Eye (tissue), 1 donor: ENCODE measurements at places on chromosomes 2 and 18.

DNA sequence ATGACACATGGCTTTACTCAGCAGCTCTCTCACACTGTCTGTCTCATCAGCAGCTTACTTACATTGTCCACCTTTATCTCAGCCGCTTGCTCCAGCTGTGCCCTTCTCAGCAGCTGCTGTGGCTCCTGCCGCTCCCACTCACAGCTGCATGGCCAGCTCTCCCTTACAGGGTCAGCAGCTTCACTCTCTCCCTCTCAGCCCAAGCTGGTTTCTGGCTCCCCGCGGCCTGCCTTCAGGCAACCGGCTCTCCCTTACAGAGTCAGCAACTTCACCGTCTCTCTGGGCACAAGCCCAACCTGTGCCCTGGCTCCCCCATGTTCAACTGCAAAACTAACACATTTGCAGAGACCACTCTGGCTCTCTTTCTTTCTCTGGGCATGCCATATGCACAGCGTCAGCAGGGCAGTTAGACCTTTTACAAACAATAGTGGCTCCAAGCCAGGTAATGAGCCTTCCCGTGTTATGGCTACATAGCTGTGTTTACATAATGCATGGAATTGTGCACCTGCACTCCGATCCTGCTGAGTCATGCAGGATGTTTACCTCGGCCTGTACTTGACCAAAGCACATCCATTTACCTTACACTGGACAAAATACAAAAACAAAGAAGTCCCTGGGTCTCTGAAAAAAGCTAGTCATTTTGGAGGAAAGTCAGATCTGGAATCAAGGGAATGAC lies 167.3 kb downstream of the DOK6 start:
- no peak for DNase-seq

- no peak for DNase-seq
Observed at GRCh38 chr2:16272038-16272788, 331.9 kb downstream of the MYCN start.

- no peak for DNase-seq
Observed at GRCh38 chr2:71492112-71492511, 38.8 kb downstream of the DYSF start.

- DNase-seq = peak; percentile 94
Observed at GRCh38 chr2:217248312-217248935, 388.6 kb upstream of the TNP1 start.

GRCh38 chr2:27282892-27283291 lies 663 bp downstream of the TRIM54 start:
- DNase-seq = no peak

- DNase-seq = no peak
Observed at GRCh38 chr2:181553244-181553643, 96.1 kb downstream of the ITGA4 start.

DNA sequence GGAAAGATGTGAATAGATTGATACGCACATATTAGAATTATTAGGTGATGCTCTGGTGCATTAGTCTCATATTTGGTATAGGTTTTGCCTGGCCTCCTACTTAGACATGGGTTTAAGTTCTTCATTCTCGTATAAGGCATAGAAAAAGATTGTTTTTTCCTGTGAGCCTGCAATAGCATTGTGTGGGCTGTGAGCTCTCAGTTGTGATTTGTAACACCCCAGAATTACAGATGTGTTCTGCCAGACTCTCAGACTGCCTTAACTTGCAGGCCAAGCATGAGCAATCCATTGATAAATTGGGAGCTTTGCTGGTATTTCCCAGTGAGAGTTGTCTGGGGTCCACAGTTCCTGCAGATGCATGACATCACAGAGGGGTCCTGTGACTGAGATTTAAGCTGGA lies 95.7 kb downstream of the MAPRE2 start:
- DNase-seq = no peak

- no peak for DNase-seq
Observed at GRCh38 chr2:29009711-29010677, 28.9 kb downstream of the TOGARAM2 start.

DNA sequence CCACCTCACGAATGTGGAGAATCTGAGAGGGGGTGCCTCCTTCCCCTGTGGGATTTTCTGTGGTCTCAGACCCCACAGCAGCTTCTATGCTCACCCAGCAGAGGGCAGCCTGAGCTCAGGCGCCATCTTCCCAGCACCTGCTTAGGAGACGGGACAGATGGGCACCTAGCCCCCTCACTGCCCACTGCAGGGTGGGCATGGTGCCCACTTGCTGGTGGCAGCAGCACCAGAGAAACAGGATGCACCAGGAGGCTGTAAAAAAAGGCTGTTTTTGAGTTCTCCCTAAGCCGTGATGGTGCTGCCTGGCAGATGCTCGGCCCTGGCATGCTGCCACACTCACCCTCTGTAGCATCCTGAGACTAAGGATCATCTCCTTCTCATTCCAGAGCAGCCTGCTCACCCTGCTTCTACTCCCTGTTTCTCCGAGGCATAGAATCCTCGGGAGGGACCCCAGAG lies 19.1 kb upstream of the SLC20A1 start:
- peak; percentile 63 for DNase-seq

GRCh38 chr2:235295831-235296230 lies 198.0 kb upstream of the AGAP1 start:
- DNase-seq = no peak

GRCh38 chr2:178066890-178067669 lies 5.5 kb downstream of the PDE11A start:
- DNase-seq = no peak

- no peak for DNase-seq
Observed at GRCh38 chr2:236073867-236074655, 94.1 kb downstream of the GBX2 start.

GRCh38 chr2:223886726-223887125 lies 49.3 kb upstream of the AP1S3 start:
- DNase-seq = no peak

DNA sequence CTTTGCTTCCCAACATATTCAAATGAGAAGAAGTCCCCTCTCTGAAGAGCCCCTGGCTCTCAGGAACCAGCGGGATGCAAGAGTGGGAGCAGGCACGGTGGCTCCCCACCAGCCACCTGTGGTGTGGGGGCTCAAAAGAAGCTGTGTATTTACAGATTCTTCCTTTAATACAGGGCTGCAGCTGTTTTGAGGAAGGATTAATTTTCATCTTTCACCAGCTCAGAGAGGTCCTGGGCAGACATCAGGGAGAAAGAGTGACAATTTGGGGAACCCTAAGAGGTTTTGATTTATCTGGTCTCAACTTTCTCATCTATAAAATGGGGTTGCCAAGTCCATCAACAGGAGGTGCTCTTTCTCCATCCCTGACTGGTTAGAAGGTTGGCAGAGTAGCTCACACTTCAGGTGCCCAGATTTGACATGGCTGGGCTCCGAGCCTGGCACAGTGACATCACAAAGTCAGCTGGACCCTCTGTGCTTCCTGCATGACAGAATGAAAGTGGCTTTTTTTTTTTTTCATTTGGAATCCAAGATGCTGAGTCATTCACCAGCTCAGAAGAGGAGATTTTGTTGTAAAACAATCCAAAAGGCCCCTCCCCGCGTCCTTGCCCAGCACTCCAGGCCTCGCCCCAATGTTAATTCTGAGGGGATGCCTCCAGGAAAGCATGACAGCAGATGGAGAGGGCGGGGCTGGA lies 15.5 kb upstream of the SIX2 start:
- DNase-seq = no peak

GRCh38 chr2:127406454-127406853 lies 11.8 kb upstream of the PROC start:
- DNase-seq = no peak

- peak; percentile 80 for DNase-seq
Observed at GRCh38 chr18:21241301-21242048, 557 bp upstream of the GREB1L start.

DNA sequence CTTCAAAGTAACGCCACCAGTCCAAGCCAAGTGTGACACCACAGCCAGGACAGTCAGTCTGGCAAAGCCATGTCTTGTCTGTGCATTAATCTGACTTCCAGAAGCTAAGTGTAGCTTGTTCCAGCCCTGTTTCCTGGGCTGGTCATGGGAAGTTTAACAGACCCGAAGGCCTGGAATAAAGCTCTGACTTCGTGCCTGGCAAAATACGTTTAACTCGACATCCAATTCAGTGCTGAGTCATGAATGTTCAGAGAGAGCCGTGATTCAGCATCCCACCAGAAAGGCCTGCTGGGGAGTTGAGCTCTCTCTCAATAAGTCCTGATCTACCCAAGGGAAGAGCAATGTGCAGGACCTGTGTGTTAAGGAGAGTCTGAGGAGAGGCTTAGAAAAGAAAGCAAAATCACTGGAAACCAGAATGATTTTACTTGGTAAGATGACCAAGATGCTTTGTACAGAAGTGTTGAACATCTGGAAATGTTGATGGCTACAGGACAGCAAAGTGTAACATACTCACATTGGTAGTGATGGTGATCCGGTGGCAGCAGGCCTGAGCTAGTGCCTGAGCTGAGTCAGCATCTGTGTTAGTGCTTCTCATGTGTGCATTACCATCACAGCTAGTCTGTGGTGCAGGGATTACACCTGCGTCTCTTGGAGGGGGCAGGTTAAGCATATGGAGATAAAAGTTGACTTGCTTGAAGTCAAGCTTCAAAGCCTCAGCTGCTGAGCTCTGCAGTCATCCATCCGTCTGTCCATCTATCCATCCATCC lies 743.7 kb upstream of the HS6ST1 start:
- DNase-seq = no peak

GRCh38 chr2:95345081-95345562 lies 48.0 kb downstream of the KCNIP3 start:
- DNase-seq = no peak

GRCh38 chr2:64609227-64609941 lies 44.3 kb downstream of the SERTAD2 start:
- DNase-seq = peak; percentile 79

- DNase-seq = peak; percentile 21
Observed at GRCh38 chr2:33477473-33478468, 1.3 kb downstream of the RASGRP3 start.

- DNase-seq = no peak
Observed at GRCh38 chr2:57160976-57161375, 885.6 kb upstream of the VRK2 start.

DNA sequence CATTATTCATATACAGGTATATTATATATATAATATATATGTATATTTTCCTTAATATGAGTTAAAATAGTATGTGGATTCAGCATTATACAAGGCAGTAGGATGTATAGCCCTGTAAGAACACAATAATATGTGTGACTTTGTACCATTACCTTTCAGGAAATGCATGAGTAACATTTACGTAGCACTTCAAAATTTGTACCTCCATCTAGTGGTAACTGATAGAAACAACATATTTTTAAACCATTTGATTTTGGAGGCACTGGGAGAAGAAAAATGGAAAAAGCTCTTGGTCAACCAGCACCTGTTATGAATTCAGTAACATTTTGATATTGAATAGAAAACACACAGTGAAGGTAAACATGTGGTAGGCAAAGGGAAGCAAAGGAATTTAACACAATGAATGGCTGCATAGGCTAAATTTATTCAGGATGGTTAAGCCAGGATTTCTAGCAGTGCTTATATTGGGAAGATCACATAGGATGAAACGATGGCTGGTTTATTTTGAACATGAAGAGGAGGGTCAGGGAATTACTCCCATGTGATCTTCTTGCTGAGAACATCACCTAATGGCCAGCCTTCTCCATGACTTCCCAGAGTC lies 565.5 kb downstream of the CCDC85A start:
- peak; percentile 55 for DNase-seq

- no peak for DNase-seq
Observed at GRCh38 chr2:515441-516127, 161.6 kb downstream of the TMEM18 start.

GRCh38 chr2:140565756-140566155 lies 1565.1 kb downstream of the LRP1B start:
- DNase-seq = no peak

DNA sequence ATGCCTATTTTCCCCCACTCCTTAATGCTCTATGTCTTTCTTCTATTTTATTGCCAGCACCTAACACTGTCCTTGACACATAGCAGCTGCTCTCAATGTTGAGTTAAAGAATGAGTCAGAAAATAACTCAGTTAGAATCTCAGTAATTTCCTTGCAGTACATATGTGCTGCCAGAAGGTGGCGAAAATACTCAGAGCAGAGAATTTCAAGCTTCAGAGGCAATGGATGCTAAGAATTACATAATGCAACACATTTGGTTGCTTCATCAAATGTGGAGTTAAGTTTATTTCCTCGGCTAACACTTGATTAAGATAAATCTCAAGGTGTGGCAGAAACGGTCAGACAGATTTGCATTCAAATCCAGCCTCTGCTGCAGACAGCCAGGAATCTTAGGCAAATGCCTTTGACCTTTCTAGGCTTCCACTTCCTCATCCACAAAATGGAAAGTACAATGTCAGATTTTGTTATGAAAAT lies 105.6 kb downstream of the VSNL1 start:
- DNase-seq = peak; percentile 81

- DNase-seq = no peak
Observed at GRCh38 chr18:75230163-75231052, 19.8 kb downstream of the TSHZ1 start.

DNA sequence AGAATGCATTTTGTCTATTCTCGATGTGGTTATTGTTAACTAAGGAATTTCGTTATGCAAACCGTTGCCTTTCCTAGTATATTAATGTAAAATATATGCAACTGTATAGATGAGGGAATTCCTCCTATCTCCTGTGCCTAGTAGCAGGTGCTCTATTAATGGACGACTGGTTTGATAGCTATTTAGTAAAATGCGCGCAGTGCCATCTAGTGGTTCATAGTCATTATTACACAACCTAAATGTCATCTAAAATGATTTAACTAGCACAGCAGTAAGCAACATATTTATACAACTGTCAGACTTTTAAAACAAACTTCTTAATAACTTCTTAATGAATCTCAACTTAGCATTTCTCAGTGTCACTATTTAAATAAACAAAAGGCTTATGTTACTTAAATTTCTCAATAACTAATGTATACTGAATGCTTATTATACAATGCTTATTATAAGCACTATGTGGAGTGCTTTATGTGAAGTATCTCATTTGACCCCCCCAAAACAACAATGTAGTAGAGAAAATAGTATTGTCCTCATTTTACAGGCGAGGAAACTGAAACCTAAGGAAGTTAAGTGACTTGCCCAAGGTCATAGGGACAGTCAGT lies 77.9 kb downstream of the DTNA start:
- peak; percentile 86 for DNase-seq

DNA sequence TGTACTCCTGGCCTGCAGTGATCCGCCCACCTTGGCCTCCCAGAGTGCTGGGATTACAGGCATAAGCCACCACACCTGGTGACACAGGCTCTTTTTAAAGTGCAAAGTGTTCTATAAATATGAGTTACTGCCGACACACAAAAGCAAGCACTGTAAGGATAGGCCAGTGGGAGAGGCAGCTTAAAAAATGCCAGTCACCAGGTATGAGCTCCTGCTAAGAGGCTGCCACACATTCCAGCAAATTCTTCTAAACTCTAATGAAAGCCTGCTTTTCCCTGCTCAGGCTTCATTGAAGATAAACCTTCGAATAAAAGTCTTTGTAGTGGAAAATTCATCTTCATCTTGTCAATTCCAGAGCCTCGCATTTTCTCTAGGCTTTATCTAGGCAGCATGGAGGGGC lies 203.0 kb upstream of the PID1 start:
- DNase-seq = no peak
